ENCODE measurements at places on chromosomes 7 and 10.

- DNase-seq: no peak
Observed at GRCh38 chr10:8054494-8055407, at the start of gene GATA3. Gene GATA3, plus strand, starts transcription at chr10:8054688. Its CDS starts 968 bp downstream, at chr10:8055656.

DNA sequence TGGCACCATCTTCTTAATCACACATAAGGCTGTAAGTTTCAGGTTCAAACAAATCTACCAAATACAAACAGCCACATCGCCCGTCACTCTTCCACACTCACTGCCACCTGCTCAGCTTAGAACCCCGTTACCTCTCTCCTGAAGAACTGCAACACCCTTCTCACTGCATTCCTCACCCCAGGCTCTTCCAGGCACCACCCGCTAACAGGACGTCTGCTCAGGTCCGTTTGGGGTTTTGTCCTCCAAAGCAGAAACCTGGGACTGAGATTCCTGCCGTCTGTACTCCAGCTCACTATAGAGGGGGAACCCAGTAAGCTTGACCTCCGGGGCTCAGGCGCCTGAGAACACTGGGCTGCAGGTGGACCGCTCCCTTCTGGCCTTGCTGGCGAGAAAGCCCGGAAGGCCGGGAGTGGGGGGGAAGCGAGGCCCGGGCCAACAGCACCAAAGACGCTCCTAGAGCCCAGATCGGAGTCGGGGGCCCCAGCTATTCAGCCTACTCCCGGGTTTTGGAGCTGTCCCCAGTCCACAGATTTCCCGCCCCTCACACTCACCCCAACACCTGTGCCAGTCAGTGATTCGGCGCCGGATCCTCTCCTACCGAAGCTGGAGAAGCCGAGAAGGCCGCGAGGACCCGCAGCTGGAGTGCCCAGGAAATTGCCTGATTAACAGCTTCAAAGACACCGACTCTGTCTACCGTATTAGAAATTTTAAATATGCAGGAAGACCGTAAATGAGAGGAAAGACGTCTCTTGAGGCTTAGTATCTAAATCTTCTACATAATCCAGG, at the start of gene AP3M1:
AP3M1 (minus strand) TSS at position 625 of the 786 bp plus-strand sequence. CDS start 12,449 bp downstream, outside the sequence.
- no peak for DNase-seq

DNA sequence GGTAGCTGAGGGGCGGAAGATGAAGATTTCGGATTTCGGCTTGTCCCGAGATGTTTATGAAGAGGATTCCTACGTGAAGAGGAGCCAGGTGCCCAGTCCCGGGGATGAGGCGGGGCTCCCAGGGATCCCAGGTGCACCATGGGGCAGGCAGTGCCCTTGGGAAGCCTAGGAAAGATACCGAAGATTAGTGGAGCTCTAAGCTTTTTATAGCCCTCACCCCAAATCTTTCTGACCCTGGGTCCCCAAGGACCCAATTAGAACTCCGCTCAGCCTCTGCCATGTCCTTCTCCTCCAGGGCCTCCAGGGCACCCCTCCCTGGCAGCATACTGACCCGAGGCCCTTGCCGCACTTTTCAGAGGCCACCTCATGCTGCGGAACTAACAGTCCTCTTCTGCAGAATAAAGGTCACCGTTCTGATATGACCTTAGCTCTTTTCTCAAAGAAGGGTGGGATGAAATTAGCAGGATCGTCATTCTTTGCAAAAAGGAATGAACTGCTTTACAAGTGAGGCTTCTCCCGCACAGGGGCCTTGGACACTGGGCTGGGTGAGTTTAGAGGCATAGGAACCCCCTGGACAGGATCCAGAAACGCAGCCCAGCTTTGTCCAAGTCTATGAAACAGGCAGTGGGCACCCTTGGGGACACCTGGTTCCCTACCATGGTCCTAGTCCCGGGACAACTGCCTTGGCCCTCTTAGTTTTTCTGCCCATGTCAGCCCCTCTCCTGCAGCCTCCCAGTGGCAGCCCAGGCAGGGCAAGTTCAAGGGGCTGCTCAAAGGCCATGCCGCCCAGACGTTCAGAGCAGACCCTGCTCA, 17.9 kb upstream of the CSGALNACT2 start:
- DNase-seq: no peak

- DNase-seq: no peak
Observed at GRCh38 chr10:110967645-110968044, 48.2 kb downstream of the SHOC2 start.

DNA sequence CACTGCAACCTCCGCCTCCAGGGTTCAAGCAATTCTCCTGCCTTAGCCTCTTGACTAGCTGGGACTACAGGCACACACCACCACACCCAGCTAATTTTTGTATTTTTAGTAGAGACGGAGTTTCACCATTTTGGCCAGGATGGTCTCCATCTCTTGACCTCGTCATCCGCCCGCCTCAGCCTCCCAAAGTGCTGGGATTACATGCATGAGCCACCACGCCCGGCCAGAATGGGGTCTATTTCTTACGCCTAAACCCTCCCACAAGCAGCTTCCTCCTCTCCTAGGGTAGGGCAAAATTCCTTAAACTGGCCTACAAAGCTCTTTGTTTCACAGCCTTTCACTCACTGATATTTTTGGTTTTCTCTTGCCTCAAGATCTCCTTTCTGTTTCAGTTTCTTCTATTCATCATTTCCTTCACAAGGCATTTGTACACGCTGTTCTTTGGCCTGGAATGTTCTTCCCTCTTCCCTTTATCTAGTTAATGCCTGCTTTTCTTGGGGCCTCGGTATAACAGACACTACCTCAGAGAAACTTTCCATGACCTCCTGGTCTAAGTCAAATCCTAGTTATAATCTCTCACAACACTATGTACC, 6.7 kb downstream of the CPEB3 start:
- DNase-seq: no peak

DNA sequence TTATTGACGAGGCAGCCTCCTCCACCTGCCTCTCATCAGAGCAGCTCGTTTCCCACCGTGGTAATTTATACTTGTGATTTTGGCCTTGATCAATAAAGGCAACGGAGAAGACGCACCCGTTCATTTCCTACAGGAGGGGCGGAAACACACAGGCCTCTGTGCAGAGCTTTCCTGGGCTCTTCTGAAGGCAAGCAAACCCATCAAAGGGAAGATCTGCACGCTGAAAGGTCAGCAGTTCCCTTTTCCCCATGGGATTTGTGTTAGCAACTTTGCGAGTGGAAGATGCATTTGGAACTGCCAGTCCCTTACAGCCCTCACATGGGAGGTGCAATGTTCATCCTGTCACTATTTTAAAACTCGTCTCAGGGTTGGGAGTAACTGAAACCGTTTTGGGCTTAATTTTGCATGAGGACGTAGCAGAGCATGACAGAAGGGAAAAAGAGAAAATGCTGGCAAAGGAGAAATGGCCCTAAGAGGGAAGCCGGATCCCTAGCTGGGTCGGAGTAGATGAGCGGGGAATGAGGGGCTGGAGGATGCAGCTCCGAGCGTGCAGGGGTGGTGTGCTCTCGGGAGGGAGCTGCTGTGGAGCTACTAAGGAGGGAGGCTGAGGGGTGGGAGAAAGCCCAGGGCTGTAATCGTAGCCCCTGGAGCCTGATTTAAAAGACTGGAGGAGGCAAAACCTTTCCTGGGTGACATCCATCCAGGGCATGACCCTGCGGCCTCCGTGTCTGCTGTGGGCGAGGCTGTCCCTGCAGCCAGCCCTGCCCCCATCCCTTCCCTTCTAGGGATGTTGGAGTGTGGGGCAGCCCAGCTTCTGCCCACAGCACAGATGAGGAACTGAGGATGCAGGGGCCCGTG, 111.1 kb upstream of the FAM20C start:
- no peak for DNase-seq

- DNase-seq: no peak
Observed at GRCh38 chr10:117131376-117132327, 6.4 kb downstream of the VAX1 start.

DNA sequence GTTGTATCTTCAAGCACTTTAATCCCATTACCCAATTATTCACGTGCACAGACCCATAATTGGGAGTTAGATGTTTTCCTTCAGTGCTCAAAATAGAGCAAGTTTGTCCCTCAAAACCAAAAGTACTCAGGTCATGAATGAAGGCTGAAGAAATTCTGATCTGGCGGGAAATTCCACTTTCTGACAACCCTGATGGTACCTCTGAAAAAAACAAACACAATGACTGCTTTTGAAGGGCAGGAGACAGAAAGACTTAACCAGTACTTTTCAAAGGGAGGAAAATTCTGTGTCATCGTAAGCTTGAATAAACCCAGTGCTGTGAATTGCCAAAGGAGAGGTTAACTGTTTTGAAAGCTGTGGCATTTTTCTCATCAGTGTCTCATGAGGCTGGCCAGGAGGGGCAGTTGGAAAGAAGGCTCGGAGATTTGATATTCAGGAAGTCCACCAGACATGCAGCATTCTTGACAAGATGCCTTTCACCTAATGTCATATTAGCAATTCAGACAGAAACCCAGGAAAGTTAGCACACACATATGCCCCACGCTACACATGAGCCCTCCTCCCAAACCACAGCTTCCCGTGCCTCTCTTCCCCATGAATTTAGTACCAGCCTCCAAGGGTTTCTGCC, 347.0 kb downstream of the KCNMA1 start:
- DNase-seq: peak; percentile 65
